NCI-H1694 (cell line): ENCODE measurements at places on chromosomes 6 and 20.

GRCh38 chr6:165571721-165572132, 91.3 kb downstream of the PDE10A start:
- no peak for DNase-seq

GRCh38 chr6:133447924-133448323, 206.8 kb downstream of the EYA4 start:
- no peak for DNase-seq

DNA sequence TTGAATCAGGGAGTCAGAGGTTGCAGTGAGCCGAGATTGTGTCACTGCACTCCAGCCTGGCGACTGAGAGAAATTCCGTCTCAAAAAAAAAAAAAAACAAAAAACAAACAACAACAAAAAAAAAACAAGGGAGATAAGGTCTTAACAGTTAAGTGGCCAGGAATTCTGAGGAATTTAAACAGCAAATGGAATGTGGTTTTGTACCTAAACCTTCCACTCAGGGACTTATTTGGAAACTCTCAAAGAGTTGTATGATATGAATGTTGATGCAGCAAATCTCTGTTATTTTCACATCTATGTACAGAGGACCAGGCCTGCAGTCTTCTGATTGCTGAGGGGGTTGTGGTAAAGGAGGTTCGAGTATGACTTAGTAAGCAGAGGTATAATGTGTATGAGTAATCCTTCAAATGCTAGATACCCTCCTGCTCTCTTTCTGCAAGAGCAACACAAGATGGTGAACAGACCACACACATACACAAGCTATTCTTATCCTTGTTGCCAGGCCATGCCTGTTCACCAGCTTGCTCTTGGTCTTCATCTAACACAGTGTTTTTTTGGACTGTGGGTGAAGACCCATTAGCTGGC, 174.9 kb upstream of the SCGN start:
- no peak for DNase-seq

DNA sequence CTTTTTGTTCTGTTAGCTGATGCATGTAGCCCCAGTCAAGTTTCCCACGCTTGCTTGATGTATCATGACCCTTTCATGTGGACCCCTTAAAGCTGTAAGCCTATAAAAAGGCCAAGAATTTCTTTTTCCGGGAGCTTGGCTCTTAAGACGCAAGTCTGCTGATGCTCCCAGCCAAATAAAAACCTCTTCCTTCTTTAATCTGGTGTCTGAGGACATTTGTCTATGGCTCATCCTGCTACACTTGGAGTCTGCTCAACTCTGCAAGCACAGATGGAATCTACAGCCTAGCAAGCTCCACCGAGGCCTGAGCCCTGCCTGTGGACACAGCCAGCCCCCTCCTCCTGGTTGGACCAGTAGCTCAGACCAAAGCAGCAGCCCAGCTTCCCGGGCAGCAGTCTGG, 3.4 kb downstream of the CST2 start:
- no peak for DNase-seq

- no peak for DNase-seq
These were observed 106.8 kb downstream of the COL19A1 start for GRCh38 chr6:69973138-69973537.

GRCh38 chr20:51725584-51726176, 42.5 kb downstream of the ATP9A start:
- DNase-seq: no peak

DNA sequence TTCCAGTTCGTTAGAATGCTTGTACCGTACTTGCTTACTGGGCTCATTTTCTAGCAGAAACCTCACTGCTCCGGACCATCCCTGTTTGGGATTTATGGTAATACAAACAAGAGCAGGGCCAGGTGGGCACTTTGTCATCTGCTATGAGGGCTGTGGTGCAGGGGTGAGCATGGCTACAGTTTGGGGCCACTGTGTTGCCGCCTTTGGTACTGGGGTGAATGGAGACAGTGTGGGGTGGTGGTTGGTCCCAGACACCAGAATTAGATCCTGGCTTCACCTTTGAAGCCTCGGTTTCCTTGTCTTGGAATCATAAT, 95.0 kb downstream of the TOX2 start:
- DNase-seq: no peak

DNA sequence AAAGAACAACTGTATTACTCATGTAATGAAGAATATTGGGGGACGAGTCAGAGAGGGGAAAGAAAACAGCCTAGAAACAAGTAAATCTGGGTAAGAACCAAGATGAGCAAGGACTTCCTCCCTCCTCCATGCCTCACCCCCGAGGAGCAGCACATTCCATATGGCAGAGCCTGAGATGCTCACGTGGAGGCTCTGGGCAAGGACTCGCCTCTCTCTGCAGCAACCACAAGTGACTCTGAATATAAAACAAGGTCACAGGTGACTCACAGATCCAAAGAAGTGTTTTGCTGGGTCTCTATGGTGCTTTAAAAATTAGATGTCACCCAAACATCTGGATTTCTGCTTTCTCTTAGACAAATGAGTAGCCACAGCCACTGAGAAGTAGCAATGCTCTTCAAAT, 453.0 kb upstream of the SULF2 start:
- no peak for DNase-seq

GRCh38 chr6:136408204-136408603, 118.6 kb upstream of the BCLAF1 start:
- DNase-seq: no peak

DNA sequence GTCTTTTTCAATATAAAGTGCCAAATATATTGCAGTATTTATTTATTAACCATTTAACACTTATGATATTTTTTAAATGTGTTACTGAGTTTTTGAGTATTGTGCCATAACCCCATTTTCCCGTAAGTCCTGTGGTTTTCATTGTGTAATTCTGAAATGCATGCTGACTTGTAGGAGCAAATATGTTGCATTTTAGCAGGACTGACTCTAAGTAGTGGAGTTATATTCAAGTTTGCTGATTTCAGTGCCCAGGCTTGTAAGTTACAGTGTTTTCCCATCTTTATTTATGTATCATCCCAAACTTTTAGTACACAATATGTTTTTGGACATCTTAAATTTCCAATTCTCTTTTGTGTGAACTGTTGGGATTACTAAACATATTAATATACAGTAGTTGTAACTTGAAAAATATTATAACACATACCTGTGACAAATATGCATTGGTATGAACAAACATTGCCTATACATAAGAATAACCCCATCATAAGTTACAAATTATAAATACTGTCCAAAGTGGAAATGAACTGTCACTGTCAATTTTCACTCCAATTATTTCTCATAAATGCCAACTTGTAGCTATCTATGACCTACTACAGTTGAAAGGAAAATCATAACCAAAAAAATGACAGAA, 179.3 kb upstream of the RUNX2 start:
- no peak for DNase-seq

DNA sequence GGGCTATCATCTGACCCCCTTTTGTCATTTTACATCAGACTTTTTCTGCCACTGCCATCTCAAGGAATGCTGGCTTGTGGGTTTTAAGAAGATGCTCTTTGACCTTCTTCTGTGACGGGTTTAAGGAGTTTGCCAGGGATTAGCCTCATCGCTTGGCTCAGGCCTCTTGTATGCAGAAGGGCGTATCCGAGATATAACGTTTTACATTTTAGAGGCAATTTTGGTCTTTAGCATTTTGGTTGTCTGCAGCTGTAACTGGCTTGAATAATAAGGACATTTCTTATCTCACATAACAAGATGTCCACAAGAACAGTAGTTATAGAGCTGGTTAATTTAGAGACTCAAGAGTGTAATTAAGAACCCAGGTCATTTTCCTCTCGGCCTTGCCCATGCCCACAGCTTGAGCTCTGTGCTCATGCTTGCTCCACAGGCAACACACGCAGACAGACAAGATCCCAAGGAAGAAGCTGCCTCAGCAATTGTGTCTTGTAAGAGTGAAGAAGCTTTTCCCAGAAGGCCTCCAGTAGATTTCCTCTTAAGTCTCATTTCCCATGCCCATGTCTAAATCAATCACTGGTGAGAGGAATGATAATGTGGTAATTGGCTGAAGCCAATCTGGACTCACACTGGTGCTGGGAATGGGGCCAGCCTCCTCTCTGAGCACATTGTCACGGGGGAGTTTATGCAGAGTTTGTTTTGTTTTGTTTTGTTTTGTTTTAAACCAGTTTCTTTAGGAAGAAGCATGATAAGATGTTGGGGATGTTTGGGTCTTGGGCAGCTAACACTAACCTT, 36.8 kb downstream of the PTCHD4 start:
- DNase-seq: no peak

DNA sequence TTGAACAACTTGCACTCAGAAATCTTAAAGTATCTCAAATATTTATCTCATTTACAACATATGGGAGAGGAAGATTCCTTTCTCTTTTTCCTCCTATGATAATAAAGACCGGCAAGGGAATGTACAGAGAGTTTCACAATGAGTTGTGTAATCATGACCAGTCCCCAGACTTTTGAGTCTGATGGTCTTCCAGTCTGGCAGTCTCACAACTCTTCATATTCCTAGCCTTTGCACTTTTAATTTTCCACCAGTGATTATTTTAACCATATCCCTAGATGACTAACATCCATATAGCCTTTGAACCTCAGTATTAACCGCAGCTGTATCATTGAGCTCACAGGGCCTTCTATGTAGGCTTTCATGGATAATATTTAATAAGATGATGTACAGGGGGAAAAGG, 278.5 kb downstream of the KHDC1L start:
- no peak for DNase-seq

GRCh38 chr20:25571817-25572216, 13.5 kb downstream of the NINL start:
- DNase-seq: no peak

GRCh38 chr20:24460712-24461111, 8.7 kb upstream of the SYNDIG1 start:
- no peak for DNase-seq

- no peak for DNase-seq
These were observed 39.2 kb downstream of the LIN28B start for GRCh38 chr6:104995989-104996617.

DNA sequence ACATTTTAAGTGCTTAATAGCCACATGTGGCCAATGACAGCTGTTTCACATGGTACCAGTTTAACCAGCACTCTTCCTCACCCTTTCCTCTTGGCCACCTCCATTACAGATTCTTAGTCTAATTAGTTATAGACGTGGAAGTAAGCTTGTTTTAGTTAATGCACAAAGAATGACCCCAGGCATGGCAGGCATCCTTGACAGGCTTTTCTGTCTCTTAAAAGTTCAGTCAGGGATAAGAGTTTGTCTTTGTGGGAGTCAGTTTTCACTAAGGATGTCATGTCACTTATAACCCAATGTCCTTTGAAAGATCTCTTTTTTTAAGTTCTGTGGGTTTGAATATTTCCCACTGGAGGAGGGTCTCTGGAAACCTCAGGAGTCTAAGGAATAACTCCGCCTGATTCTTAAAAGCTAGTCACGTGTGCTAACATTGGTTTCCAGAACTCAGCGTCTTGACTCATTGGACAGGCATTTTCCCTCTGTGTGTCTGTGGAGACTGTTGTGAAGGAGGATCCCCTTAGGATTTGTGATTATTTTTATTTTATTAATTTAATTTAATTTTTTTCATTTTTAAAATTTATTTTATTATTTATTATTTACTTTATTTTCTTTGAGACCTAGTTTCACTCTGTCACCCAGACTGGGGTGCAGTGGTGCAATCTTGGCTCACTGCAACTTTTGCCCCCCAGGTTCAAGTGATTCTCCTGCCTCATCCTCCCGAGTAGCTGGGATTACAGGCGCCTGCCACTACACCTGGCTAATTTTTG, 171.4 kb downstream of the ZFAND3 start:
- DNase-seq: no peak

GRCh38 chr6:151847064-151847463, 39.6 kb downstream of the ESR1 start:
- no peak for DNase-seq

GRCh38 chr6:21937466-21937865, 343.9 kb downstream of the SOX4 start:
- no peak for DNase-seq

DNA sequence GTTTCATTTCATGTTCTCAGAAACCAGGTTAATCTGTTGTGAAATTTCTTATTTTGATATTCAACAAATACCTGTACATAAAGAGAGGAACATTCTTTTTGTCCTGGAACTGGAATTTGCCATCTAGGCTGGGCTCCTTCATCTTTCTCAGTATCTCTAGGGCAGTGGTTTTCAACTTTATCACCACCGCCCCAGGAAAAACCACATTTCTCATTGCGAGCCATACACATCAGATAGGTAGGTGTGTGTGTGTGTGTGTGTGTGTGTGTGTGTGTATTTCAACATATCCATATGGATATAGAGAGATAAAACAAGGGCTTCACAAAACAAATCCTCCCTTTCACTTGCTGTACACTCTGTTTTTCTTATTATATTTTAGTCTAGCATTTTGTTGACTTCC, 24.1 kb downstream of the BFSP1 start:
- no peak for DNase-seq

DNA sequence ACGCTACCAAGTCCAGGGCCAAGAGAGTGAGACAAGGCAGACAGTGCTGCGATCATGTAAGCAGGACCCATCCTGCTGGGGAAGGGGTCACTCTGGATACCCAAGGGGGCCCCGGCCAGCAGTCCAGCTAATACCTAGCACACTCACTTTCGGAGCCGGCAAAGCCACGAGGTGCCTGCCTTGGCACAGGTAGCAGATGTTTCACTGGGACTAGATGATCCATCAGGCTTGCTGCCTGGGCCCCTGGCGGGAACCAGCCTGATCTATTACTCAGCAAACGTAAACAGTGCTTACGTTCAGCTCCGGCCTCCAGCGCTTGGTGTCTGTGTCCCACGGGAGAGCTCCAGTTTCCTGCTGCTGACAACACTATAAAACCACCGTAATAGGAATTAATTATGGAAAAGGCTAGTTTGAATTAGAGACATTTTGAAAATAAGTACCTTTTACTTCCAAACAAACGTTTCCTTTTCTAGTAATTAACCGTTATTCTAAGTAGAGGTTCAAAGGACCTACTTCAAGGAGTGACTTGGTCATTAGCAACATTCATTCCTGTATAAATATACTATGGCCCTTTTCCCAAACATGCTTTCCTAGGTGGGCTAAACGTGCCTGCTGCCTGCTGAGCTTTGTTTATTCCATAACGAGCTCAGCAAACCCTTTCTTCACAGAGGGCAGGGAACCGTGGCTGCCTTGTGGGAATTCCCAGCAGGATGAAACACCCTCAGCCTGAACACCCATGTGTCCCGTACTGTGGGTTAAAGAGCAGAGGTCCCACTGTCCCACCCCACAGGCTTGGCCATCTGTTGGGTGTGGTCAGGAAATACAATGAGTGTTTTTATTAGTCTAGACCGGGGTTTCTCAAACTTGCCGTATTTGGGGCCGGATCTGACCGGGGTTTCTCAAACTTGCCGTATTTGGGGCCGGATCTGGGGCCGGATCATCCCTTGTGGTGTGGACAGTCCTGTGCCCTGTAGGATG, 18.4 kb downstream of the SLC22A23 start:
- no peak for DNase-seq

DNA sequence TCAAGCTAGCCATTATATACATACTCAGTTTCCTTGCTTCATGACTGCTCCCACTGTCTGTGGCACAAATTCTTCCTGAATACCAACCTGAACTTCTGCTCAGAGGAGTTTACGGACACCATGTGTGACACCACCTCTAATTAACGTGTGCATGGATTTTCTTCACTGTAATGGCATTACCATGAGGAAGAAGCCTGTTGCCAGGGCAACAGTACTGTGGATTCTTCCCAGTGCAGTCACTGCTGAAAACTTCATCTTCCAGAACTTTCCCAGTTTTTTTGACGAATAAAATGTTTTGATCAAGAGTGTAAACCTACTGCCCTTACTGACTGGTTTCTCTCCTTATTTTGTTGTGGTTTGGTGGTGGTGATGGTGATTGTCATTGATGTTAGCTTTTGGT, 444.3 kb upstream of the NRSN1 start:
- DNase-seq: no peak
